ENCODE measurements at places on chromosomes 7 and 10.

DNA sequence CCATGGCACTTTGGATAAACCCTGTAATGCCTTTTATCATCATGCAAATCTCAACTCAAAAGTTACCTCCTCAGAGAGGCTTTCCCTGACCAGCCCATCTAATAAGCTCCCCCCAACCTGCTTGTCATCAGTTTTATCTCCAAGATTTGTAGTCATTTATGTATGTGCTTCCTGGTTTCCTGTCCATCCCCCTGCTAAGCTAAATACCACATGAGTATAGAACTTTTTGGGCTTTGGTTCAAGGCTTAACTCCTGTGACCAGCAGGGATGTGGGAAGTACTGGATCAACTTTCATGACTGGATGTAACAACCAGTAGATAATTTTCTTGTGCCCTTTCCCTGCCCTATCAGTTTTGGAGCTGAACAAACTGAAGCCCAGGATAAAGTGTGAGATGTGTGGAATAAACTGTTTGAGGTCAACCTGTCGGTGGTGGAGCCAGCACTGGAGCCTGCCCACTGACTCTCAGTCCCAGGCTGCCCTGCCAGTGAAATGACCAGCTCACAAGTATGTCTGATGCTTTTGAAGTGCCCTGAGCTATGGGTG is 148.6 kb downstream of the CYP26A1 start:
- DNase-seq = no peak

- DNase-seq = no peak
Observed at GRCh38 chr10:75280236-75280635, 44.5 kb upstream of the COMTD1 start.

GRCh38 chr7:12524794-12525386 is 45.6 kb upstream of the SCIN start:
- no peak for DNase-seq

DNA sequence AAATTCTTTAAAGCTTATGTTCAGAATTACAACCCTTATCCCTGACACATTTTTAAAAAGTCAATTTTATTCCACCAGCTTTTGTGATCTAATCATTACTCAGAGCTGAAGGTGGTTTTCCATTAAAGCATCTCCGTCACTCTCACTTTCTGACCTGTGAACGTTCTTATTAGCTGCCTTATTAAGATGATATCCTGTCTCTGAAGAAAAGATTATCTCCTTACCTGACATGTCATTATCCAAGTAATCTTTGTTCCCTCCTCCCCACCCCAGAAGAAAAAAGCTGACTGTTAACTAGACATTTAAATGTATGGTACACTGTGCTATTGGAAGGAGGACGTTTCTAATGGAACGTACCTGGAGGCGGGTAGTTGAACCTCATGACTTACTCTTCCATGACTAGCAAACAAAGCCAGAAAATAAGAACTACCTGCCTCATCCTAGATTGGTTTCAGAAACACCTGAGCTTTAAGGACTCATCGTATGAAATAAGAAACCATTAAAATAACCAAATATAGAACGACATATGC is 708.7 kb downstream of the PARD3 start:
- no peak for DNase-seq

DNA sequence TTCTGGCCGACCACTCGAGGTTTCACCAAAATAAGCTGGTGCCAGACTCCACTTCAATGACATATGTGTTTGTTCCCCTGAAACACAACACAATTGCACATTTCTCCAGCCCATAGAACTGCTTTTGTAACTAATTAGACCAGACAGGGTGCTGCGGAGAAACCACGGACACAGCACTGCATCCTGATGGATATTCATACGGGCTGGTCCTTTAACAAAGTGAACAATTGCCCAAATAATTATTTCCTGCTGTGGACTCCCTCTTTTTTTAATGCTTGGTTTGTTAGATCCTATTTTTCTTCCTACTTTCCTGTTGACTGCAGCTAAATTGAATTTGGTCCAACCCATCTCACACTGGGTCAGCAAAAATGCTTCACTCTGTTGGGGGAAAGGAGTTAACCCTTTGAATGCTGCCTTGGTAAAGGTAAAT is 198.6 kb upstream of the BMPER start:
- no peak for DNase-seq

GRCh38 chr7:2517026-2517425 is 2.5 kb upstream of the LFNG start:
- DNase-seq = no peak

DNA sequence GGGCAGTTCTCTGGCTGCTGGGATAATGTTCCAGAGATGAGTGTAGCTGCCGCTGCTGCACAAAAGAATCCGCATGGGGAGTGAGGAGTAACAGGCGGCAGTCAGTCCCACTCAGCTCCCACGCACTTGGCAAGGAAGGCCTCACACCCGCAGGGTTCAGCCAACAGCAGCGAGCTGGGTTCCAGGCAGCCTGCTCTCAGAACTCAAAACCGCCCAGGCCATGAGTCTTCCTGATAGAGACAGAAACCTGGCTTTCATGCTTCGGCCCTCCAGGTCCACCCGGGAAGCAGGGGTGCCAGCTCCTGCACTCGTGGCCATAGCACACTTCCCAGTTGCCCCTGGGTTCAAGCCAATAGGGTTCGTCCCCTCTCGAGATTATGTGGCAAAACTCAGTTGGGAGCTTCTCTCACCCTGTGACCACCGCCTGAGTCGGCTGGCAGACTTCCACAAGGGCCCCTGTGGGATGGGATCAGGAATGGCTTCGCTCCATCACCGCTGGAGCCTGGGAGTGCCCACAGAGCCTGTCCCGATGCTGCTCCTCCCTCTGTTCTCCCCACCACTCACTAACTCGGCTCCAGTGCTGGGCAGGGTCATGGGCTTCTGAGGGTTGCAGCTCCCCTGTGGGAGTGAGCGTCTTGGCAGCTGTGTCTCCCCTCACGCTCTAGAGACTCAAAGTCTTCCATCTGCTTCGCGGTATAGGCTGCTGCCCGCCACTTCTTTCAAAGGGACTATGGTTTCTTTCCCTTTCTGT is 20.6 kb downstream of the CLRN3 start:
- DNase-seq = no peak

- DNase-seq = no peak
Observed at GRCh38 chr7:150716939-150717338, 526 bp downstream of the GIMAP1 start.

- DNase-seq = no peak
Observed at GRCh38 chr7:127907110-127908040, 123.9 kb downstream of the LRRC4 start.

- DNase-seq = no peak
Observed at GRCh38 chr7:83579740-83580139, 69.2 kb downstream of the SEMA3E start.

DNA sequence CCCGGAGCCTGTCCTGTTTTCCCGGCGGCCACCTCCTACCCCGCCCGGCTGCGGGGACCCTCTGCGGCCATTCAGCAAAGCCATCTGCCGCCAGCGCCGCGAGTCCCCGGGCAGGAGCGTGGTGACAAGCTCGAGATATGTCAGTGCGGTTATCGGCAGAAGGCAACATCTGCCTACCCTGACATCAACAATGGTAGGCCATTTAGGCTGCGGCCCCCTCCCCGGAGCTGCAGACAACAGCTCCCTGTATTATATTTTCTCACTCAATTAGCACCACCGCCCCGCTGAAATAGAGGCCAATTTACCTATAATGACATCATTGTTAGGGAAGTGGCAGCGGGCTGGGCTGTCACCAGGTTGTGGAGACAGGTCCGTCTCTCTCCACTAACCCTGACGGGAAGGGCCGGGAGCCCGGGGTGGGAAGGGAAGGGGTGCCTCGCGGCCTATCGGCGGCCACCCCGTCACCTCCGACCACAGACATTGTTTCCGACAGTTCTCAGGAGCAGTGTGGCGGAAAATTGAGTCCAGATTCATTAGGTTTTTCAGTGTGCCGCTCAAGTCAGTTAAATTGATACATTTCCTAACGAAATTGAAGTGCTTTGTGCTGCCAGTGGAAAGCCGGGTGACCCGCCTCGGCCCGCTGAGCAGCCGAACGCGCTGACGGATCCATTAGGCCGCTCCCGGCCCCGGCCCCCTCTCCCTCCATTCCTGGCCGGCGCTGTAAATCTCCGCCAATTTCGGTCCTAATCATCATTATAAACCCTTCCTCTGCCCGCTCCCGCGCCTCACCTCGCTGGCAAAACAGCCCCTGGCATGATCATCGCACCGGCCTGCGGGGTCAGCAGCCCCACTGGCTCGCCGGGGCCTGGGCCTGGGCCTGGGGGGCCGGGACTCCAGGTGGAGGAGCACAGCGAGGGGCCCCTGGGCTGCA is 43.0 kb downstream of the UNCX start:
- no peak for DNase-seq

DNA sequence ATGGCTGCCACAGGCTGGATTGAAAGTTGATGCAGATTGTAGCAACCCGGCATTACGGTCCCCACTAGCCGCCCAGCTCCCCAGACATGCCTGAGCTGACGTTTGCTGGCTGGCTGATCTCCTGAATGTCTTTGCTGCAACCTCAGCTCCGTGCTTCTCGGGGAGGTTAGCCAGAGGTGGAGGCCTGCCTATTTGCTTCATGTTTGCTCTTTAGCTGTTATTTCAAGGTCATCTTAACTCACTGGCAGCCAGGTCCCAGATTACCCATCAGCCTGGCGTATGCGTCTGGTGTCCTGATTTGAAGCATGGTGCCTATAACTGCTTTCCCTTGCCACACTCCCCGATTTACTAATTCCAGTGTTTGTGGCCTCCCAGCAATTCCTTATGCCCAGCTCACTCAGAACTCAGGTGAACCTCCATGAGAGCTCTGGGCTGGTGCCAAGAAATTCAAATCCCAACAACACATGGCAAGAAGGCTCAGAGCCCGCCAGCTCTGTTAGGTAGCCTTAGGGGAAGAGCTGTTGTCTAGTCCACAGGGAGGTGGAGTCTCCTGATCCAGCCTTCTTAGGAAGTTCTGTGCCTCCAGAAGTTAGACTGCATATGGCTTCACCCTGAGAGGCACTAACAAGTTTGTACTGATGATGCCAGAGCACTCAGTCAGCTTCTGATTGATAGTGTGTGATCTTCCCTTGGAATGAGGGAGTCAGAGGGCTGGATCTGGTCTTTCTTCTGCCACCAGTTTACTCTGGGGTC is 69.7 kb upstream of the EXOC4 start:
- DNase-seq = no peak

GRCh38 chr10:96341219-96342182 is 17.3 kb downstream of the OPALIN start:
- DNase-seq = no peak

GRCh38 chr7:70506434-70506833 is 625.5 kb upstream of the GALNT17 start:
- no peak for DNase-seq

DNA sequence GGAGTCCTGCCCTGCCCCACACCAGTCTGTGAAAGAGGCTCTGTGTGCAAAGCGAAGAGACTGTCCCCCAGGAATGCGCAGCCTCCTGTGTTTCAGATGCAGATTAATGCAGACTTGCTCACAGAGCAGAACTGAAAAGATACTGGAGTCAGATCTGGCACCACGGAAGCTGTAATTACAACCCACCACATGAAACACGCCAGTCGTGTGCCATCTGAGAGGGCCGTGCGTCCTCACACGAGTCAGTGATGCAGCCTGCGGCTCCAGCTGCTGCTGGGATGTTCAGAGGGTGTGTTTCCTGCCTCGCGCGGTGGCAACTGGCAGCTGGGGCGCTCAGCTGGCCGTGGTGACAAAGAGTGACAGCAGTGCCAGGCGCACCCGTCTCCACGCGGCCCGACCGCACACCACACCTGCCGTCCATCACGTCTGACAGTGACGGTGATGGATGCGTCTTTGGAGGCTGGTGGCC is 50.0 kb downstream of the NKX6-2 start:
- DNase-seq = no peak

DNA sequence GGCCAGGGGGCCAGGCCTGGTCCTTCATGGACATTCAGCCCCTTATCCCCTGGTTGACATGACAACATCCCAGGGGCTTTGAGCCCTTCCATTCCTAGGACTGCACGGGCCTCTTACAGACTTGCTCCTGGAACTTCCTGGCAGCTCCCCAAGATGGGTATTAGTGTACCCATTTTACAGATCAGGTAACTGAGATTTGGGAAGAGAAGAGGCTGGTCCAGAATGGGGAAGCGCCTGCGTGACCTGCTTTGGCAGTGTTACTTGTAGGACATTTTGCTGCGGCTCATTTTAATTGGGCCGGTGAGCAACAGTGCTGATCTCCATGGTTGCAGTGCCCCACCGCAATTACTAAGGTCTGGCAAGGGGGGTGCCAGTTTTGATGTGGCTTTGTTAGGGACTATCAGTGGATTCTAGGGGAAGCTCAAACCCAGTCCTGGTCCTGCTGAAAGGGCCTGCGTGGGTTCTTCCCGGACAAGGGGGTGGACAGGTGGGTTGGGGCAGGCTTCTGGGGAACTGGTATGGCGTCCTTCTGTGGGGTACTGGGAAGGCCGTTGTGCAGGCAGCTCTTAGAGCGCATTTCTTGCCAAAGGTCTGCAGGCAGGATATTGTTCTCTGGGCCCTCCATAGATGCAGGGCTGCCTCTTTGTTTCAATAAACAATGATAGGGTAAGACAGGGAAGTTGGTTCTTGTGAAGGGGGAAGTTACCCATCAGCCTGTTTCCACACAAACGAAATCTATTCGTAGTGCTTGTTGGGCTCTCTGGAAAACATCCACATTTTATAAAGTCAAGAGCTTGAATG is 137.6 kb downstream of the RGS10 start:
- no peak for DNase-seq

DNA sequence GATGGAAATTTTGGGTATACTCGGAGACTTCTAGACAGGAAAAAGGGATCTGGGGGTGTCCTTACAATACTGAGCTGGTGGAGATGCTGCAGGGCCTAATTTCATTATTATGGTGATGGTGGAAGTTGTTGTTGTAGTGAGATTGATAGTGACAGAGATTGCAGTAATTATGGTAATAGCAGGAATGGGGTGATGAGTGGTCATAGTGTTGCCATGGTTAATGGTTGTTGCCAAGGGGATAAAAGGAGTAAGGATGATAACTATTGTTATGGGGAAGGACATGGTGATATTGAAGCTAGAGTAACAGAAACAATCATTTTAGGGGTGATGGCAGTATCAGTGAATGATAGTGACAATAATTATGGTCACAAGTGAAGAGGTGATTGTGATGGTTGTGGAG is 27.1 kb upstream of the LBX1 start:
- no peak for DNase-seq

DNA sequence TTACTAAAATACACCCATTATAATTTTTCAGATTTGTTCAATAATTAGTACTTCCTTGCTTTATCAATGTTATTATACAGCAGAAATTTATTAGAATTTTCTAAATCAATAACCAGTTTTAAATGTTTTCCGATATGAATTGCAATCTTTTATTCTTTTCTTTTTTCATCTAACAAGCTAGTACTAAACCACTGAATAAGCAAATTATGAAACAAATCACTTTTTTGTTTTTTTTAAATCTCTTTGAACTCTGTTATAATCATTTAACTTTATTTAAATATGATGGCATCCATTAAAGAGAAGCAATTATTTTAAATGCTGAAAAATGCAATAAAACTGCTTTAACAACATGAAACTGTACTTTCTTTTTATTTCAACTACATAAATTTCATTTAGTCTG is 59.7 kb downstream of the HYCC1 start:
- DNase-seq = no peak
